Midbrain (tissue), 1 donor: ENCODE measurements at places on chromosomes 6 and 20.
A peak's percentile ranks its signal among the peaks of the same experiment; 100 is the strongest.

DNA sequence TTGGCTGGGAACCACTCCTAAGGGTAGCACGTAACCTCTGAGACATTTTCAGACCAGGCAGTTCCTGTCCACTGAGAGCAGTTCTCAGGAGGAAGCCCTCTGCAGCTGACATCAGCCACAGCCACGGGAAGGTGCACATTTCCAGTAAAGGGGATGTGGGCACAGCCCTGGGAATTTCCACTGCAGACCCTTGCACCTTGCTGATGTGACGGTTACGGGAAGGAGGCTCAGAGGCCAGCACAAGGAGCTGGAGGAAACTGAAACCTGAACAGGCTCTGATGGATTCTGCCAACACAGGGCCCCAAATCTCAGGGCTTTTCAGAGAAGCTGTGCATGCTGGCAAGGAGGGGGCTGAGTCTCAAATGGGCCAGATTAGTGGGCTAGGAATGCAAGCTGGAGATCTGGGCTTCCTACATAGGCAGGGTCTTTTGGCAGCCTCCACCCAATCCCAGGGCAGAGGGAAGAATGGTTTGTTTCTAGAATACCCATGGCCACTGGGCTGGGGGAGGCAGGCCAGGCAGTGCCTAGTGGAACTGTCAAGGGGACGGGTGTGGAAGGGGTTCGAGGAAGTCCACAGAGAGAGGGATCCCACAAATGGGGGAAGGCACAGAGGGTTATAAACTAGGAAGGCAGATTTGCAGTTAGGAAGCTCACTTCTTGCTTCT, 14.2 kb downstream of the EBF4 start:
- no peak for DNase-seq

DNA sequence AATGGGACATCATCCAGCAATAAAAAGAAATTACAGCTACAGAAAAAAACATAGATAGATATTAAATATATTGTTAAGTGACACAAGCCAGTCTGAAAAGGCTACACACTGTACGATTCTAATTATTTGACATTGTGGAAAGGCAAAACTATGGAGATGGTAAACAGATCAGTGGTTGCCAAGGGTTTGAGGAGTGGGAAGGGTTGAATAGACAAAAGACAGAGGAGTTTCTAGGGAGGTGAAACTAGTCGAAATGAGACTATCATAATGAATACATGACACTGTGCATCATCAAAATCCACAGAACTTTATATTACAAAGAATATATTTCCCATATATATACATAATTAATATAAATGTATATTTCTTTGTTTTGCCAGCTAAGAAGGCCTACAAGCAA, 9.8 kb downstream of the EPM2A start:
- no peak for DNase-seq

DNA sequence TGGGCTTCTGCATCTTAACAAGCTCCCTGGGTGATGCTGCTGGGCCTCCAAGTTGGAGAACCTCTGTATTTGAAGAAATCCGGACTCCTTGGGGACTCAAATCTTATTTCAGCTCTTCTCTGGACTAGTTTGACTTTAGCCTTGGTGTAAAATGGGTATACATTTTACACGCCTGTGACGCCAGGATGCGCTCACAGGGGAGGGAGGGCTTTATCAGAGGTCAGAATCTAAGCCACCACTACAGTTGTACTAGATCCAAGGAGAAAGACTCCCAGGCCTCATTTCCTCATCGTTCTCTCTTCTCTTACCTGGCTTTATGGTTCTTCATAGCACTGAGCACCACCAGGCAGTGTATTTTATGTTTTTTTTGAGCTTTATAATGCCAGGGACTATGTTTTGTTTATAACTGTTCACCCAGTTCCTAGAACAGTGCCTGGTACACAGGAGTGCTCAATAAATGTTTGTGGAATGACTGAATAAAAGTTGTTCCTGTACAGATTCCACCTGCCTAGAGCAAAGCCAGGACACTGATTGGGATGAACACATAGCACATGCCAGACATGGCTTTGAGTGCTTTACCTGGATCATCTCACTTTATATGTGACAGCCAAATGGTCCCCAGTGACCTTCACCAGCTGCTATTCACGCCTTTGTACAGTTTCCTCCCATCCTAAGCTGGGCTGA, 5.1 kb upstream of the RBCK1 start:
- no peak for DNase-seq

GRCh38 chr20:16821211-16822089, 73.3 kb downstream of the OTOR start:
- peak; percentile 10 for DNase-seq

- no peak for DNase-seq
Observed at GRCh38 chr6:149895833-149896271, 2.1 kb downstream of the RAET1E start.

GRCh38 chr20:34249291-34249690, 8.1 kb downstream of the ASIP start:
- DNase-seq = no peak

- DNase-seq = peak; percentile 13
Observed at GRCh38 chr6:25014791-25015560, 79.2 kb upstream of the RIPOR2 start.

DNA sequence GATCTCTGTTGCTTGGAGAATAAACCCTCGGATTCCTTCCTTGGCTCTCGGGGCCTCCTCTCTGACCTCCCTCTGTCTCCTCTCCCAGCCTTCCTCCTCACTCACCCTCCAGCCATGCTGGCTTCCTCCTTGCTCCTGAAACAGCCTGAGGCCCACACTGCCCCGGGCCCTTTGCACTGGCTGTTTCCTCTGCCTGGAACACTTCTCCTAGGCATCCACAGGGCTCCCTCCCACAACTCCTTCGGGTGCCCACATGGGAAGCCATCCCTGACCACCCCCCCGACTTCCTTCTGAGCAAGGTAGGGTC, 87.7 kb downstream of the CEBPB start:
- no peak for DNase-seq

DNA sequence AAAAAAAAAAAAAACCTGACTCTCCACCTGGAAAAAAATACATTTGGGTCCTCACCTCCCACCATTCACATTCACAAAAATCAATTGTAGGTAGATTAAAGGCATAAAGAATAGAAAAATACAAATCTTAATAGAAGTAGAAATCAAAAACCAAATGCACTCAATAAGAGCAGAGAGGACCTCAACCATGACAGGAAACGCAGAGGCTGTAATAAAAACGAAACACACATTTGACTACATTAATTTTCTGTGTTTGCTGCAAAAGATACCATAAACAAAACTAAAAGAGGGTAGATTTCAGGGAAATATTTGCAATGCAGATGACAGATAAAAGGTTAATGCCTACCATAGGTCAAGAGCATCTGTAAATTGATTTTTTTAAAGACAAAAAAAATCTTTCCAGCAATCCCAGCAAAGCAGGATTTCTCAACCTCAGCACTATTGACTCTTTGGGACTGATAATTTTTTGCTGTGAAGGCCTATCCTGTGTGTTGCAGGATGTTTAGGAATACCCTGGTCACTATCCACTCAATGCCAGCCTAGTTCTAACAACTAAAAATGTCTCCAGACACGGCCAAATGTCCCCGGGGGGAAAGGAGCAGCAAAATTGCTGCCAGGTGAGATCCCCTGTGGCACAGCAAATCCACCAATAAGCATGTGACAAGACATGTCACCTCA, 9.1 kb downstream of the ETV7 start:
- DNase-seq = no peak

DNA sequence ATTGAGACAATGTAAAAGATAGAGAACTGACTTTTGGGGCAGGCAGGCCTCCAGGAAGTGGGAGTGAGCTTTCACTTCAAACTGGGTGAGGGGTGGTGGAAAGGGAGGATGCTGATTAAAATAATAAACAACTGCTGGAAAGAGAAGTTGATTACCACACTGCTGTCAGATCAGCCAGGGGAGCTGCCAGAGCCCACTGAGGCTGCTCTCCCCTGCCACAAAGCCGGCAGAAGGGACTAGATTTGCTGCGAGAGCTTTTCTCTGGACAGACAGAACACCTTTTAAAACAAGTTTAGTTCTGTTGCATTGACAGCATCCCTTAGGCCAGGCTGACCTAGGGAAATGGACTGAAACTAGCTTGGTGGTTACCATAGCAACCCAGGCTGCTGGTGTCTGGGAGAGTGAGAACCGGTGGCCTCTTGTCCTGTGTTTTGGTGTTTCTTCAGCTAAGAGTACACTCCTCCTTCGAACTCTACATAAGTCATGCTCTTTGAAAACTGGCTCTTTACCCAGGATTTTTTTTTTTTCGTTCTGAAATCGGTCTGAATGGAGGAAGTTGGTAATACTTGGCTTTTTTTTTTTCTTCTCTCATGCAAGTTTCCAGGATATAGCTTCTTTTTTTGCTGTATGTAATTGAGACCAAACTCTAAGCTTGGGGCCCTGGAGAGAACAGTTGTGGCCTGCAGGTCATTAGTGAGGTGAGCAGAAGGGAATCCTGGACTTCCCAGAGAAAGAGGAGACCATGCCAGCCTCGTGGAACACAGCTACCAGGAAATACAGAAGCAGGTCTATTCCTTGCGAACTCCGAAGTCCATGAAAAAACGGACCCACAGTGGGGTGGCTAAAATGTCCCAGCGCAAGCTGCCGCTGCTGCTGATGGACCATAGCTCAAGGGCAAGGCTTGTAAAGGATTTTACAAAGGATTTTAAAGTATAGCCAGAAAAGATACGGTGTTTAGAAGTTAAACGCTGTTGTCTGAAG, 374.4 kb downstream of the UTRN start:
- peak; percentile 19 for DNase-seq

DNA sequence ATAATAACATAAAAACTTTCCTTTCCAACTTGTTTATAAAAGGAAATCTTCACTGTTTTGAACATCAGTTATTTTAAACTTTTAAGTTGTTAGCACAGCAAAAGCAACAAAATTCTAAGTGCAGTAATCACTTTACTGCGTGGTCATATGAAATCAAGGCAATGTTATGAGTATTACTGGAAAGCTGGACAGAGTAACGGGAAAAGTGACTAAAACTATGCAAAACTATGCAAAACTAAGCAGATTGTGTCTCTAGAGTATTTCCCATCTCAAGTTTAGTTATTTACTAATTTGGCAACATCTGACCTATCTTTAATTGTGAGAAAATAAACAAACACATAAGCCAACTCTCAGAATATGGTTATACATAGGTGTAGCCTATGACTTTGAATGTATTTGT, 10.9 kb upstream of the ANKEF1 start:
- DNase-seq = no peak

GRCh38 chr20:1435337-1435699, 31.3 kb downstream of the NSFL1C start:
- DNase-seq = no peak

DNA sequence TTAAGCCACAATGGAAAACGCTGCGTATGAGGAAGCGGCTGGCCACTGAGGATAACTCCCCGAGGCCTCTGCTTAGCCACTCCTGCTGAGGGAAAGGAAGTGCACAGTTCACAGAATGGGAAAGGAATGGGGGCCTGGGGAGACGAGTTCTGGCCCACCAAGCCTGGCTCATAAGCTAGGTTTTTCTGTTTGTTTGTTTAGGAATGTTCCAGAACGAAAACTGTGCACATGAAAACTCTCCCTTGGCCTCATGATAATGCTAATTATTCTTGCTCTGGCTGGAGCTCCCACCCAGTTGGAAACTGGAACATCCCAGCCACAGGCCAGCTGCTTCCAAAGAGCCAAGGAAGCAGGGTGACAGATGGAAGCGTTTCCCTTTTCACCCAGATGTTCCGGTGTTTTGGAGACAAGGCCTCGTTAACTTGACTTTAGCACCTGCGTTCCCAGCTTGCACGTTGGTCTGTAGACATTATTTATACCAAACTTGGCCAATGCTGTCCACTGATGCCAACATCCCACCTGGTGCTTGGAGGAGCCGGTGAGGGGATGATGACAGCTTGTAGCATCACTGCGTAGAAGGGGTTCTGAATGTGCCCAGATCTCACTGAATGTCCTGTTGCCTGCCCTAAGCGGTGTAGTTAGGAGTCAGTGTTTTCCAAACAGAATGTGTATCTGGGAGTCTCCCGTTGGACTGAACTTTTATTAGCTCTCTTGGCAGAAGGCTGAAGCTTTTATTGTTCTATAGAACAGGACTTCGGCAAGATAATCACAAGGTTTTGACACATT, 34.5 kb downstream of the APCDD1L start:
- no peak for DNase-seq

DNA sequence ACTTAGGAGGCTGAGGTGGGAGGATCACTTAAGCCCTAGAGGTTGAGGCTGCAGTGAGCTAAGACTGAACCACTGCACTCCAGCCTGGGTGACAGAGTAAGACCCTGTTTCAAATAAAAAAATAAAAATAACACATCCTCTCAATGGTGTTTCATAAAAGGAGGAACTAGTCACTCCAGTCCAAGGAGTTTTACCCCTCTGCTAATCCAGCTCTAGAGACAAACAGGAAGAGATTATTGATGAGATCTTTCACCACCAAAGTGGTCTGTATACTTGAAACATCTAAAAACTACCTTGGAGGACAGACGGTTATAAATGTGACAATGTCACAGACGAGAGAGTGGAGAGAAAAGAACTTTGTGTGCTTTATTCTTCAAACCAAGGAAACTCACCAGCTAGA, 58.2 kb downstream of the PIGU start:
- no peak for DNase-seq

DNA sequence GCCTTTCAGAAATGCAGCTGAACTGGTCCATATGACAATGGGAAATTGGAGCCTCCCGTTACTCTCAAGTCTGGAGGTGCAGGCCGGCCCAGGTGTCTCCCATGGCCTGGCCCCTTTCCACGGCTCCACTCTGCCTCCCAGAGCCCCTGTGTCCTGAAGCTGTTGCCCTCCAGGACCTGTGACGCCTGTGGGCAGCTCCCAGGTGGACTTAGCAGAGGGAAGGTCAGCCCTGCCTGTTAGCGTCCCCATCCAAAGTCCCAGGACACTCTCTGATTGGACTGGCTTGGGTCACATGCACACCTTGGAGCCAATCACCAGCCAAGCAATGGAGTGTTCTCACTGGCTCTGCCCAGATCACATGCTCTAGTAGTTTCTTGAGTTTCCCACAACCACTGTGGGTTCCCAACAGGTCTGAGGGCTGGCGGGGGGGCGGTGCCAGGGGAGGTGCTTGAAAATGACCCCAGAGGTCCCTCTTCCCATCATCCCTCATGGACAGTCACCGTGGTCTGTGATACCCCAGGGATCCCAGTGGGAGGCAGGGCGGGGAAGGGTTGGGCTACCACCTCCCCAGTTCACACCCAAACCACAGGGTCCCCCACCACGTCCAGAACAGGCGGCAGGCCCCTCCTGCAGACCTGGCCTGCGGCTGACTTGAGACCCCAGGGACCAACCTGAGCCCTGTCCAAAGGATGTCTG, 135.6 kb downstream of the TAF4 start:
- no peak for DNase-seq

- no peak for DNase-seq
Observed at GRCh38 chr20:1374246-1374645, 18.6 kb downstream of the FKBP1A start.

GRCh38 chr6:90008908-90009501, 114.7 kb downstream of the GJA10 start:
- DNase-seq = no peak
